T-helper 2 cell treated with Interferon-gamma antibody and Interleukin-4, amounts not matched to agents 5 μg/mL and 100 μg/mL, for 36 hours (primary cell): ENCODE measurements at places on chromosomes 12 and 14.

GRCh38 chr12:69321351-69321750 is 26.8 kb upstream of the LYZ start:
- no peaks in the 10 kb centered on the region for H3K36me3 ChIP-seq
- H3K4me3 ChIP-seq, result no peak overlapping the region
- DNase-seq, result no peak
- H3K27me3 ChIP-seq, result peaks cover 14% of the 10 kb centered on the region
- H3K27ac ChIP-seq, result no peak overlapping the region

- no peak for DNase-seq
- no peaks in the 10 kb centered on the region for H3K4me1 ChIP-seq
- no peak overlapping the region for H3K27ac ChIP-seq
- H3K27me3 ChIP-seq, result no peaks in the 10 kb centered on the region
- H3K36me3 ChIP-seq, result no peaks in the 10 kb centered on the region
Measured at GRCh38 chr12:16984484-16984883, 378.5 kb upstream of the LMO3 start.

DNA sequence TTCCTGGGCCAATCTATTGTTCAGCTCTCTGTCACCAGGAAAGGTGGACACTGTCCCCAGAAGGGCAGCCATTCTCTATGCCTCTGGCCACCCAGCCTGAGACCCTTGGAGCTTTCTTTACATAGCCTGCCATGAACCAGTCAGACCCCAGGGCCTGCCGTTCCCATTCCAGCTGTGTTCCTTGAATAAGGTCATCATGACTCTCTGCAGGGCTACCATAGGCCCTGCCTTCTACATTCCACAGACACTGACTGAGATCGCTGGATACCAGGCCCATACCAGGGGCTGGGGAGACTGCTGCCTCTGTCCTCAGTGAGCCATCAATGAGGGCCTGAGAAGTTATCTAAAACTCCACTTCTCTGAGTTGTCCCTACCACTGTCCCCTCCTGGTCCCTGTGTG is 75.5 kb downstream of the SYNE3 start:
- H3K4me1 ChIP-seq, result peaks cover 2% of the 10 kb centered on the region
- no peak overlapping the region for H3K4me3 ChIP-seq
- DNase-seq, result no peak
- H3K36me3 ChIP-seq, result peaks cover 63% of the 10 kb centered on the region
- H3K27me3 ChIP-seq, result no peaks in the 10 kb centered on the region

DNA sequence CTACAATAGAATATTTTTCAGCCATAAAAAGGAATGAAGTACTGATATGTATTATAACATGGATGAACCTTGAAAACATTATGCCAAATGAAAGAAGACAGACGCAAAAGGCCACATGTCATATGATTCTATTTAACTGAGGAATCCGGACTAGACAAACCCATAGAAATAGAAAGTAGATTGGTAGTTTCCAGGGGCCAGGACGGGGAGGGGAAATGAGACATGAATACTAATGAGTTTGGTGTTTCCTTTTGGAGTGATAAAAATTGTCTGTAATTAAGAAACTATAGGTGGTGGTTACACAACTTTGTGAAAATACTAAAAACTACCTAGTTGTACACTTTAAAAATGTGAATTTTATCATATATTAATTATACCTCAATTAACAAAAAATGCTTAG is 247.6 kb downstream of the BCAT1 start:
- no peak overlapping the region for H3K4me3 ChIP-seq
- H3K4me1 ChIP-seq, result peaks cover 6% of the 10 kb centered on the region
- DNase-seq, result no peak
- H3K27ac ChIP-seq, result no peak overlapping the region
- no peaks in the 10 kb centered on the region for H3K36me3 ChIP-seq
